Skeletal muscle tissue (tissue), 5 donors: ENCODE measurements at places on chromosomes 11 and 22. TPM values are rescaled to one million over a fixed set of nuclear protein-coding genes. Genes with fewer than 3 reads are reported as not detected.

Gene NRXN2
- 9.4 TPM for total RNA-seq

Gene SYCE3
- total RNA-seq: not detected

Gene UPK3A
- not detected for total RNA-seq

Gene DDTL
- total RNA-seq: 3.7 TPM

Gene APOA4
- total RNA-seq: 0.52 TPM

Gene UBQLN3
- total RNA-seq: 0.52 TPM

Gene H19
- total RNA-seq: 27,241 TPM

Gene SIK2
- total RNA-seq: 11.5 TPM

Gene OR5J2
- not detected for total RNA-seq

Gene ALDH3B2
- not detected for total RNA-seq

Gene NOX4
- total RNA-seq: 5.2 TPM

Gene PDGFD
- 24.0 TPM for total RNA-seq

Gene DTX4
- total RNA-seq: 9.9 TPM

Gene ACTN3
- total RNA-seq: 156 TPM

Gene UBE2L6
- 15.7 TPM for total RNA-seq

Gene SMC1B
- total RNA-seq: under 0.01 TPM

Gene CARD18
- not detected for total RNA-seq

Gene NXPE2
- 0.52 TPM for total RNA-seq

Gene VWCE
- total RNA-seq: 1.0 TPM

Gene MMP20
- not detected for total RNA-seq

Gene C11orf87
- 0.52 TPM for total RNA-seq

Gene INCENP
- total RNA-seq: 6.8 TPM

Gene GSC2
- not detected for total RNA-seq

Gene CXCR5
- total RNA-seq: not detected

Gene FAM111A
- total RNA-seq: 17.2 TPM

Gene LRRC74B
- total RNA-seq: not detected

Gene CACNA1I
- total RNA-seq: not detected

Gene ARHGAP20
- 8.9 TPM for total RNA-seq

Gene ALDH3B1
- total RNA-seq: 2.6 TPM

Gene NPAS4
- total RNA-seq: under 0.01 TPM

Gene CFAP300
- total RNA-seq: 5.2 TPM

Gene BATF2
- 0.52 TPM for total RNA-seq

Gene OR56A5
- not detected for total RNA-seq

Gene MCAM
- total RNA-seq: 120 TPM

Gene RIMBP3B
- total RNA-seq: not detected

Gene SLC22A6
- not detected for total RNA-seq

Gene CDPF1
- total RNA-seq: 14.6 TPM

Gene FAM227A
- 0.52 TPM for total RNA-seq

Gene SERPING1
- 15.1 TPM for total RNA-seq

Gene SPON1
- total RNA-seq: 20.4 TPM

Gene CEP164
- 21.4 TPM for total RNA-seq

Gene MS4A3
- 6.8 TPM for total RNA-seq

Gene FERMT3
- 4.7 TPM for total RNA-seq

Gene SLN
- total RNA-seq: 2,012 TPM
